A549 treated with AZD2906 at 1 μM for 4 hours (cell line): ENCODE measurements at places on chromosomes 6 and 20. TPM values are rescaled to one million over a fixed set of nuclear protein-coding genes. Genes with fewer than 3 reads are reported as not detected.

Gene SYNCRIP
- total RNA-seq, result 115 to 131 TPM (median 123 TPM) in 5 replicates

Gene GMEB2
- total RNA-seq, result 8.5 to 10.5 TPM (median 10.0 TPM) in 5 replicates

Gene TFB1M
- 6.8 to 9.9 TPM (median 7.7 TPM) in 5 replicates for total RNA-seq

Gene NRSN1
- total RNA-seq, result not detected in 5 replicates

Gene NKX2-2
- not detected in 5 replicates for total RNA-seq

Gene SLC22A3
- total RNA-seq, result 51.7 to 57.9 TPM (median 53.1 TPM) in 5 replicates

Gene OR2B6
- 0.10 TPM in 1 of 5 replicates, not detected in the others for total RNA-seq

Gene F13A1
- not detected in 5 replicates for total RNA-seq

Gene BTNL2
- total RNA-seq, result not detected in 5 replicates

Gene ISM1
- total RNA-seq, result 0.12 to 0.29 TPM (median 0.16 TPM) in 5 replicates

Gene ELOVL2
- 5.2 to 6.5 TPM (median 6.5 TPM) in 5 replicates for total RNA-seq

Gene BNIP5
- 0.02 to 0.05 TPM (median 0.02 TPM) in 4 of 5 replicates, not detected in the other for total RNA-seq

Gene MOCS1
- 2.2 to 3.0 TPM (median 2.6 TPM) in 5 replicates for total RNA-seq

Gene SLC52A3
- 0.32 to 0.54 TPM (median 0.49 TPM) in 5 replicates for total RNA-seq

Gene AIF1
- total RNA-seq, result not detected in 5 replicates

Gene CAGE1
- 0.02 to 0.03 TPM in 2 of 5 replicates, not detected in the others for total RNA-seq
